ENCODE measurements at places on chromosomes 1 and 21. TPM values are rescaled to one million over a fixed set of nuclear protein-coding genes. Genes with fewer than 3 reads are reported as not detected.

DNA sequence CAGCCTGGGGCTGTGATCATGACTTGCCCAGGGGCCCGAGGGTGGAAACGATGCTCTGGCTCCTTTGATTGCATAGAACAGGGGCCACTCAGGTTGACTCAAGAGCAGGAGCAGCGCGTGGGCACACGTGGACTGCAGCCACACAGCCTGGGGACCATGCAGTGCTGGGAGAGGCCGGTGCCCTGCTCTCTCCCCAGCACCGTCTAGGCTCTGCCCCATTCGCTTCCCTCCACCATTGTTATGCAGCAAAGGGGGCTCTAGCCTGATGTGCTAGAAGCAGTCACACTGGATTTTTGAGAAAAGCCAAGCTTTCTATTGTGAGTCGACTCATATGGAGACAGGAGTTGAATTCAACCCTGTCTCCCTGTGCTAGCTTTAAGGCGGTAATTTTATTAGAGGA is 8.7 kb downstream of the PINK1 start:
- no peak for DNase-seq

DNA sequence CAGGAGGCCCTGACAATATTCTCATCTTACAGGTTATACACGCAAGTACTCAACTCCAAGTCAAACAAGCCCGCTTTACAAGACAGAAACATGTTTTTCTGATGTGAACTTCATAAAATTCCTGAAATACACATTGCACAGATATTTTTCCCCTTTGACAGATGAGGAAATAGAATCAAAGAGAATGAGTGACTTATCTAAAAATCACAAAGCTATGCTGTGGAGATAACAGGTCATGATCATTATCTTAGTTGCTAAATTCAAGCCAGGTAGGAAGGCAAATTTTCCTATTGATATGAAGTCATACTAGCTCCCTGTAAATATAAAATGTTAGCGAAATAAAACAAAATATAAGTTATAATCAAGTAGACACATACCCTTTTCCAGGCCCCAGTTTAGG is 18.3 kb downstream of the UBR4 start:
- DNase-seq: no peak

DNA sequence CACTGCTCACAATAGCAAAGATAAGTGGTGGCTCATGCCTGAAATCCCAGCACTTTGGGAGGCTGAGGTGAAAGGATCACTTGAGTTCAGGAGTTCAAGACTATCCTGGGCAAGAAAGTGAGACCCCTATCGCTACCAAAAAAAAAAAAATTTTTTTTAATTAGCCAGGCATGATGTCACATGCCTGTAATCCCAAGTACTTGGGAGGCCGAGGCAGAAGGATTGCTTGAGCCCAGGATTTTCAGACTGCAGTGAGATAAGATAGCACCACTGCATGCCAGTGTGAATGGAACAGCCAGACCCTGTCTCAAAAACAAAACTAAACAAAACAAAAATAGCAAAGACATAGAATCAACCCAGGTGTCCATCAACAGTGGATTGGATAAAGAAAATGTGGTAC is 50.6 kb downstream of the HSF2BP start:
- DNase-seq: no peak

GRCh38 chr1:228143480-228144192 is 3.6 kb downstream of the GUK1 start:
- DNase-seq: no peak

Gene SPATA17
- total RNA-seq: 0.32 TPM

Gene FAM151A
- not detected for total RNA-seq

Gene MR1
- total RNA-seq: 23.9 TPM

Gene LCK
- total RNA-seq: 2.4 TPM
